ENCODE measurements at places on chromosomes 3 and 15. TPM values are rescaled to one million over a fixed set of nuclear protein-coding genes. Genes with fewer than 3 reads are reported as not detected.
A peak's percentile ranks its signal among the peaks of the same experiment; 100 is the strongest.

- DNase-seq: no peak
These were observed 6.4 kb downstream of the PLEKHO2 start for GRCh38 chr15:64847876-64848716.

- DNase-seq: no peak
These were observed 433.6 kb upstream of the DPH6 start for GRCh38 chr15:35979608-35980007.

DNA sequence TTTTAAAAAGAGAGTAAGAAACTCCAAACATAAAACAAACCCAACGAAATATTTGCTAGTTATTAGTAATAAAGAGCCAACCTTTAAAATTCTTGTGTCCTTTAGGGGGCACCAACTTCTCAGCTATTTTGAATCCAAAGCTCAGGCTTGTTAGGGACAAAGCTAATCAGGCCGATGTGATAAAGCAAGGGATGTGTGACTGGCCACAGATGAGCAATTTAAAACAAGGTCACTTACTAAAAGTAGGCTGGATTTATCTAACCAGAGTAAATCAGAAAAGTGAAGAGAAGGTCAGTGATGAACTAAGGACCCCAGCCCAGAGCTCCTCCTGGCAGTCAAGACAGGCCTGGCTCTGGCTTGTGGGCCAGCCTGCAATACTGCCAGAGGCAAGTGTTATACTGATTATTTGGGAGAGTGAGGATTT, 108.5 kb downstream of the CYP19A1 start:
- no peak for DNase-seq

- no peak for DNase-seq
These were observed 92.2 kb upstream of the TNFAIP8L3 start for GRCh38 chr15:51186891-51187290.

DNA sequence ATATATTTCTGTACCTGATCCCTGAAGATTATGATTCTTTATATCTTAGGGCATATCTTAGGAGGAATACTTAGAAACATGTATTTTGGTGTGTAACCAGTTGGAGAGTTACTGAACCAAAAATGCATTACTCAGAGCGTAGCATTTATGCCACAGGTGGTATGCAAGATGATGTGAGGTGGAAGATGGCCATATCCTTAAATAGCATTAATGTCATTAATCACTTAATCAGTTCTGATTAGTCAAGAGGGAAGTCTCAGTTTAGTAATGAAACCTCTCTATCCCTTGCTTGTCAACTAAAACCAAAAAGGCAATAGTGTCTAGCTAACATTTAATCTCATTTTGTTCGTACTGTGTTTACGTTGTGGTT, 130.5 kb upstream of the PHLDB2 start:
- DNase-seq: no peak

DNA sequence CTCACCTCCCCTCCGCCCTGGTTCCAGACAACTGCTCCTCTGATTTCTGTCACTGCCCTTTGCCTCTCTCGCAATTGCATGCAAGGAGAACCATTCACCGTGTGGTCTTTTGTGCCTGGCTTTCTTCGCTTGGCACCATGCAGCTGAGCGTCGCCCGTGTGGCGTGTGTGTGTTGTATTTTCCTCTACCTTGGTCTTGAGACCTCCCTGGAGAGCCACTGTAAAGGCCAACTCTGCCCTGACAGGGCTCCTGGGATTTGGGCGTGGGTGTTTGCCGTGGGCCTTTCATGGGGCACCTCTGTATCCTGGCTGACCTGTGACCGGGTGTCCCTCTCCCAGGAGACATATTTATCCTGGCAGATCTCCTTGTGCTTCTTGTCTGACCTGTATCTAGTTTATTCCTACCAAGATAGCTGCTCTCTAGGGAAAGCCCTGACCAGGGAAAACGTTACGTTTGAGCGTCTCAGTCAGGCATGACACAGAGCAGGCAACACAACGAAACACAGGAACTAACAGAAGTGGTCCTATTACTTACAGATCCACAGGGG, 2.0 kb upstream of the PIGZ start:
- no peak for DNase-seq

DNA sequence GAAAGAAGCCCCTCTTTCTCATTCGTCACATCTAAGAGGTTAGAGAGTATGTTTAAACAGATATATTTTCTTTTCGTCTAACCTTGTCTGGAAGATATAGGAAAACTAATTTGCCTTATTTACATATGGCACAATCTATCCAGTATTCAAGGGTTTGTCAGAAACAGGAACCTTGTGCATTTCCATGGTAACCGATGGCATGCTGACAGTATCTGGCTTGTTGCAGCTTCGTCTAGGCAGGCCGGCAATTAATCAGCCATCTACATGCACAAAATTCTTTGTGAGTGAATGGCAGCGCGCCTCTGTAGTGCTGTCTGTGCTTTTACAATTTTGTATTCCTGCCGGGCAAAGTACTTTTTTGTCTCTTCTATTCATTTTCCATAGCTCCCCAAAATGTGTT, 294.0 kb upstream of the SOX2 start:
- no peak for DNase-seq

GRCh38 chr15:43511012-43511885, 6.2 kb upstream of the MAP1A start:
- DNase-seq: peak; percentile 43

DNA sequence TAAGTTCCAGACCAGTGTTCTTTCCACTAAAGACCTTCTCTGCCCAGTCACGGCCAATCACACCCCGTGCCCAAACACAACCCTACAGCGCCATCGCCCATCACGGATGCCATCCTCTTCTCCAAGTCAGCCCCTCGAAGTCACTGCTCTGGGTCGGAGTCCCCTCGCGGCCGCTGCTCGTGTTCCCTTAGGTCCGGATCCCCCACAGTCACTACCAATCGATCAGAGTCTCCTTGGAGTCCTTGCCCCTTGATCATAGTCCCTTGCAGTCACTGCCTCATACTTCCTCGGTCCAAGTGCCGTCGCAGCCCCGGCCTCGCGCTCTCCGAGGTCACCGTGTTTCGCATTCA, 461 bp downstream of the PCYT1A start:
- peak; percentile 49 for DNase-seq

DNA sequence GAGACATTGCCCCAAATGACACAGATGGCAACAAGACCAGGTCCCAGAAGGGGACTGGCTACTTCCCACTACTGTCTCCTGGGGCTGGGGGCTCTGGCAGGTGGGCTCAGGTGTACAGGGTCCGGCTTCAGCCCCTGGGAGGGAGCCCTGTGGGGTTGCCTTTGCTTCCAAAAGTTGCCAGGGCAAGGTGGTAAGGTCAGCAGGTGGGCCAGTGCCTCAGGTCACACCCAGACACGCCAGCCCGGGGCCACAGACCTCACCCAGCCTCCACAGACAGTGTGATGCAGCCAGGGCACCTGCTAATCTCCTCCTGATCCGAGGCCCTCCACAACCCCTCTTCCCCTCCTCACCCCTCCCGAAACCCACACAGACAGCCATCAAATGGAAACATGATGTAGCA, 7.5 kb downstream of the OXTR start:
- no peak for DNase-seq

- DNase-seq: no peak
These were observed 742.0 kb upstream of the CCDC54 start for GRCh38 chr3:106635271-106635670.

- DNase-seq: no peak
These were observed 29.0 kb downstream of the AMOTL2 start for GRCh38 chr3:134345202-134345601.

DNA sequence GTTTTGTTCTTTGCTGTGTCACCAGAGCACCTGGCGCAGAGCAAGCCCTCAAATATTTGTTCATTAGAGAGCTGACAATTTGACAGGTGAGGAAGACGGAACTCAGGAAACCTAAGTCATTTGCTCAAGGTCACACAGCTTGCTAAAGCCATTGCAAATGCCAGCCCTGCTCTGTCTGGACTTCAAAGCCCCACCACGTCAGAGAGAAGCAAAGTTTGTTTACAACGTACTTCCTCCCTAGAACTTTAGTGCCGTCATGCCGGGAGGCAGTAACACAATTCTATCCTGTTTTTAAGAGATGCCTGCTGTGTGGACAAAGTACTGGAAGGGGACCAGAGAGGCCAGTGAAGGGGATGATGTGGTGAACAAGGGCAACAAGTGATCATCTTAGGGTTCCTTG, 216.6 kb upstream of the PRICKLE2 start:
- no peak for DNase-seq

DNA sequence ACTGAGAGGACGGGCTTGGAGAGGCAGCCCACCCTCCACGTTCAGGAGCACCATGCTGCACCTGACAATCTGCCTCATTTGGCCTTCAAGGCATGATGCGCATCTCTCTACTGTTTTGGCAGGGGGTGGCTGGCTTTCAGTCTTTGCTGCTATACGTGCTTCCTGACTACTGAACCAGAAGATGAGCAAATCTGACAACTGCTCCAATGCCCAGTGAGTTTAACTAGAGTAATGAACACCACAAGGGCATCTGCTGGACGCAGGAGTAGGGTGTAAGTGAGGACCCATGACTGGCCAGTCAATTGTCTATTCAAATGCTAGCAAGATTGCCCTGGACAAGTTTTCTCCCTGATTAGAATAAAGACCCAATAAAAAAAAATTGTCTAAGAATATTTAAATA, 335.7 kb downstream of the MAGI1 start:
- no peak for DNase-seq

GRCh38 chr3:31962801-31963205, 18.3 kb downstream of the OSBPL10 start:
- no peak for DNase-seq

DNA sequence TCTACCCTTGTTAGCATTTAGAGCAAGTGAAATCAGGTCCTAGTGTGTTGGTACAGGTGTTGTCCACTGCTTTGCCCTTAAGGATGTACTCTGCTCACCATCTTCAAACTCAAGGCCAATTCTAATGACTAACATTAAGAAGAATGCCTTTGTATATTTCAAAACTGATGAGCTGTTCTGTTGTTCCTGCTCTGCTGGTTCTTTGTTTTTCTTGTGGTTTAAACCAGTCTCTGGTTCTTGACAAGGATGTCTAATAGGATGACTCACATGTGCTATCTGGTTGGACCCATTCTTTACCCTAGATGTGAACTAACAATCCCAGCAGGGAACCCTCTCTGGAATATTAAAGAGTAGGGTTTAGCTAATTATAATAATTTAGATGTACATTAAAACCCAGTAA, 17.3 kb downstream of the ABHD5 start:
- no peak for DNase-seq

GRCh38 chr15:27043770-27044169, 72.8 kb downstream of the GABRG3 start:
- DNase-seq: no peak

GRCh38 chr3:71447803-71448202, 135.7 kb downstream of the FOXP1 start:
- peak; percentile 44 for DNase-seq

DNA sequence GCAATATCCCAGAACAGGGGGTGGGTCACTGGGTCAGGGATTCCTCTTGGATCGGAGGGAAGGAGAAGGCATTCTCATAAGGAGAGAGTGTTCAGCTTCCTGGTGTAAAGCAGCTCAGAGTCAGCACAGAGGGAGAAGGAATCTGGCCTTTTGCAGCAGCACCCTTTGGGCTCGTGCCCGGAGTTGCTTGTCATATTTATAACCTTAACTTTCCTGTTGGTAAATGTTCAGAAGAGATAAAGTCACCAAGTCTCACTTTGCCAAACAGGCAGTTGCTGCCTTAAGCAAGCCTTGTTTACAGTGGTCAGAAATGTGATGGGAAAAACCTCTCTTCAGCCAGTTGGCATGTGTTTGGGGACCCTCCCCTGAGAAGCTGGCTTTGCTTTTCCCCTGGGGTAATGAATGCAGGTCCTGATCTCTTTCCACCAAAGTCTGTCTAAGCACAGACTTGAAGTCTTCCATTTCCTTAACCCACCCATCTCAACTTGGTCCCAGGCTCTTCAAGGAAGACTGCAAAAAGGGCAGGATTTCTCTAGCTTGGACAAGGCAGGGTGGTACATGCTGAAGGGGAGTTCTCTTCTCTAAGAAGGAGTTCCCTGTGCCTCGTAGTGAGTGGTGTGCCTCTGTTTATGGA, 206.9 kb upstream of the BHLHE40 start:
- no peak for DNase-seq

DNA sequence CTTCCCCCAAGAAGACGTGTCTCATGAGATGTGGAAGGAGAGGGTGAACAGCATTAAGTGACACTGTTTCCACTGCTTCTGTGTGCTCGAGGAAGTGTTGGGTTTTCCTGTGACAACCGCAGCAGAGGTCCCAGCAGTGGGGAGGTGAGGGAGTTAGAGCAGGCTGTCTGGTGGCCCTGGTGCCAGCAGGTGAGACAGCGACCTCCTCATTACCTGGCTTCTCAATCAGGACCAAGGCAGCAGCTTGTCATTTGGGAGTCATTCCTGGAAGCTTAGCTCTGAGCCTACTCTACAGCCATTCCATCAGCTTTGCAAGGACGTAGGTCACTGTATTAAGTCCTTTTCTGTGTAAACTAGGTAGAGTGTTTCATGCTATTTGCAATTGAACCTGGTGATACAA, 63.3 kb upstream of the RGMA start:
- peak; percentile 36 for DNase-seq

GRCh38 chr3:195908694-195909581, 587 bp upstream of the TNK2 start:
- DNase-seq: peak; percentile 48

- no peak for DNase-seq
These were observed 62.7 kb downstream of the POMGNT2 start for GRCh38 chr3:43043071-43043766.

DNA sequence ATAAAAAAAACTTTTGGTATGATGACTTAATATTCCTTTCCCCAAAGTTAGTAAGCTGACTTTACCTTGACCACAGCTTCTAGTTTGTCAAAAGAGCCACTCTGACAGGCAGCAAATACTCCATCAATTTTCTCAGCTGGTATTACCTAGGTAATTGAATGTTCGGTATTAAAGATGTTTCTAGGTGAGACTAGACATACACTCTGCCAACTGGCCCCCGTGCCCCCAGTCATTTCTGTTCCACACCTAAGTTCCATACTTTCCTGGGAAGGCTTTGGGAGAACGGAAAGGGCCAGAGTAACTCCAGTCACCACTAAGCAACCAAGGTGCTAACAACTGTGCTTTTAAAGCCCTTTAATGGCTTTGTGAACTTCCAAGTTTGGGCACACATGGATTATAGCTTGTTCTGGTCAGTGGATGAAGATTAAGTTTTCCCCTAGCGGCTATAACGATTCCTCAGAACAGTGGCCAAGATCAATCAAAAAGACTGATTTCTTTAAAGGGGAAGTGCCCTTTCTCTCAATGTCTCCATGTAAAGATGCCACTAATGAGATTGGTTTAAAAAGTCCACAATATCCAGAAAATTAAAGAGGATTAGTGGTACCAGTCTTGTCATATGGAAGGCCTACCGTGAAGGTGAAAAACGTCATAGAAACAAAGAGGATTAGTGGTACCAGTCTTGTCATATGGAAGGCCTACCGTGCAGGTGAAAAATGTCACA, 7.0 kb downstream of the EIF4A2 start:
- DNase-seq: no peak

GRCh38 chr15:92524874-92525565, 130.6 kb downstream of the FAM174B start:
- DNase-seq: no peak

Gene LRRC34
- 2.9 TPM for total RNA-seq

Gene CGNL1
- not detected for total RNA-seq

Gene GOLGA8J
- total RNA-seq: not detected

Gene PATL2
- total RNA-seq: 16.5 TPM

Gene LYZL4
- not detected for total RNA-seq

Gene TRH
- not detected for total RNA-seq

Gene ITPKA
- 4.7 TPM for total RNA-seq

Gene TEX55
- total RNA-seq: not detected

Gene SNTN
- not detected for total RNA-seq

Gene P2RY12
- not detected for total RNA-seq

Gene DPPA2
- total RNA-seq: not detected
